ENCODE measurements at places on chromosomes 6 and 20. TPM values are rescaled to one million over a fixed set of nuclear protein-coding genes. Genes with fewer than 3 reads are reported as not detected.

SNRPB gene
- total RNA-seq, result 329 TPM

SERINC3 gene
- total RNA-seq, result 85.6 TPM

OPRM1 gene
- total RNA-seq, result not detected

CENPQ gene
- total RNA-seq, result 11.7 TPM

ANKRD60 gene
- not detected for total RNA-seq

DNA sequence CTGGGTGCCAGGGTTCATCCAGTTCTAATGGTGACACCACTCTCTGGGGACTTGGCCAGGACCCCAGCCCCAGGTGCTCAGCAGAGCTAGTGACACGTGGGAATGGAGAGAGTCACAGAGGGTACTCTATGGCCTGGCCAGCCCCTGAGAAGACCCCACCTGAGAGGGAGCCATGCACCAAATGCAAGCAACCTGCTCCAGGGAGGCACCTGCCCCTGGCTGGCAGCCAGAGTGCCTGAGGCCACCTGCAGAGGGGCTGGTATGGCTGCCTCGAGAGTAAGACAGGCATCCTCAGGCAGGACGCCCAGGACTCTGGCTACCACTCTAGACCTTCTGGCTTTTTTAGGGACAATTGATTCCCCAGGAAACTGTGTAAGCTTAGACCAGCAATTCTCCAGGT is 38.6 kb upstream of the CST7 start:
- no peak for DNase-seq

- DNase-seq, result no peak
These were observed 243.9 kb upstream of the TENT5A start for GRCh38 chr6:81996414-81996813.

DNA sequence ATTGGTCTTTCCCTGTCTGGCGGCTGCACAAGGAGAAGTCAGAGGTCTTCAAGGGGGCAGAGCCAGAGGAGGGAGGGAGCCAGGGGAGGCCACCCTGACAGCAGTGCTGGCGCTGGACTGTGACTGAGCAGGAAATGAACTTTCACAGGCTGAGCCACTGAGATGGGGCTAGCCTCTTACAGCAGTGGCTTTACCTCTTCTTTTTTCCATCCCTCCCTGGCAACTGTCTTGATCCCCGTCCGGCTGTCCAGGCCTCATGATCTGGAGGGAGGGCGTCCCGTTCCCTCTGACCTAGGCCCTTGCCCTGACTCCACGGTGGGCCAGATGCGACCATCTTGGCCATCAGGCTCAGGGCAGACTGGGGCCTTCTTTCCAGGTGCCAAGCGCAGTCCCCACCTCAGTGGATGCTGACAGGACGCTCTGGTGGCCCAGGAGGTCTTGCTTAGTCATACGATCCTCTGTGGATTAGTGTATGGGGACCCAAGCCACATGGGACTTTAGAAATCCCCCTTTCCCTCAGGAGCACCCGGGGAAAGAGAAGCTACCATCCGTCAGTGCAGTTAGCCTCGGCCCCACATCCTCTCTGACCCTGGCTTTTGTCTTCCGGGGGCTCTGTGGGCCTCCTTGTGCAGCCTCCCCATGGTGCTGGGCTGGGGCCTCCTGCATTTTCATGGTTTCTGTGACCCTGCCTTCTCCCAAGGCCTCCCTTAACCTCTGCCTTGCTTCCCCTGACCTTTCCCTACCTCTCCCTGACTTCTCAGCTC is 57.4 kb upstream of the CCDC167 start:
- DNase-seq, result no peak

- no peak for DNase-seq
These were observed 157.8 kb downstream of the SLC22A3 start for GRCh38 chr6:160505970-160506369.

GRCh38 chr6:159969204-159969912 is 476 bp downstream of the IGF2R start:
- peak; percentile 60 for DNase-seq

DNA sequence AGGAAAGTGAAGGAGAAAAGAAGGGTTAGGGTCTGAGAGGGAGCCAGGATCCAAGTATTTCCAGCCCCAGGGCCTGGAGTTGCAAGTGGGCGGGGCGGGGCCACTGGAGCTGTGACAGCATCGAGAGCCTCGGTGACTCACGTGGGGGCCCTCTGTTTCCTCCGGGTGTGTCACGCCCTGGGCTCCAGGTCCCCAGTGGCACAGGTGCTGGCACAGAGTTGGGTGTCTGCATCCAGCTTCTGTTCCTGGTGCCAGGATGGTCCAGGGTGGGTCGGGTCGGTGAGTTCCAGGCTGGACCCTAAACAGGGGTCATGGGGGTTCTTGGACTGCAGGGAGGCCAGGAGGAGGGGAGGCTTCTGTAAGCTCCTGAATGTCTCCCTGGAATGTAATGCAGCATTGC is 16.7 kb downstream of the RAET1L start:
- DNase-seq, result peak; percentile 70

DNA sequence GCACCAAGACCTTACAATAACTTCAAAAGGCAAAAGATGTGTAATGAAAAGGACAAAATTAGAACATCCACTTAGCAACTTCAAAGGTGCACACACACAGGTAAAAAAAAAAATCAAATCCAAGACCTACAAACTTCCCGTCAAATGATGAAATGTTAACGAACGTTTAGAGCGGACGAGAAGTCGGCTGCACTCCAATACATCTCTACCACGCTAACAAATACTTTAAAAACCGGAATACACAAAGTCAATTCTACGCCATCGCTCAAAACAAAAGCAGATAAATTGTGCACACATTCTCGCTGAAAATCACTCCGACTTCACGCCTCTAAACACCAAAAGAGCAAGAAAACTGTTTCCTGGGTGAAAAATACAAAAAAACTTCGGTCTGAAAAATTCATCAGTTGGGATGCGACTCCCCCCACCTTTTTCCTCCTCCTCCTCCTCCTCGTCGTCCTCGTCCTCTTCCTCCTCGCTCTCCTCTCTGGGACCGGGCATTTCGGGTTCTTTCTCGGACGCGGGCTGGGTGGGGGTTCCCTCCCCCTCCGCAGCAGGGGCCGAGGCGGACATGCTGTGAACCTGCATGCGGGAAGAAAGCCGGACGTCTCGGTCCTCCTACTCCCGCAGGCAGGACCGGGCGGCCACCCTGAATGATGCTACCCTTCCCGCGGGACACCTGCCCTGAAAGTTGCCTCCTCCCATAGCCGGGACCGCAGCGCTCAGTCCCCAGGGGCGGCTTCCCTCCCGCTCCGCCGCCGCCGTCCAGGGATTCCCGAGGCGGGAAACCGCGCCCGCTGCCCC is 712 bp downstream of the DEK start:
- peak; percentile 35 for DNase-seq

- DNase-seq, result no peak
These were observed 213.5 kb upstream of the PDE10A start for GRCh38 chr6:165876588-165876987.

GRCh38 chr6:136016228-136017225 is 165.0 kb downstream of the PDE7B start:
- DNase-seq, result no peak

- DNase-seq, result no peak
These were observed 16.4 kb upstream of the CFAP206 start for GRCh38 chr6:87391334-87391733.

- DNase-seq, result peak; percentile 56
These were observed 191.3 kb downstream of the TSHZ2 start for GRCh38 chr20:53163486-53163885.

- peak; percentile 49 for DNase-seq
These were observed 129.9 kb downstream of the LPA start for GRCh38 chr6:160534050-160534696.
